ENCODE measurements at places on chromosomes 2 and 18. TPM values are rescaled to one million over a fixed set of nuclear protein-coding genes. Genes with fewer than 3 reads are reported as not detected.

DNA sequence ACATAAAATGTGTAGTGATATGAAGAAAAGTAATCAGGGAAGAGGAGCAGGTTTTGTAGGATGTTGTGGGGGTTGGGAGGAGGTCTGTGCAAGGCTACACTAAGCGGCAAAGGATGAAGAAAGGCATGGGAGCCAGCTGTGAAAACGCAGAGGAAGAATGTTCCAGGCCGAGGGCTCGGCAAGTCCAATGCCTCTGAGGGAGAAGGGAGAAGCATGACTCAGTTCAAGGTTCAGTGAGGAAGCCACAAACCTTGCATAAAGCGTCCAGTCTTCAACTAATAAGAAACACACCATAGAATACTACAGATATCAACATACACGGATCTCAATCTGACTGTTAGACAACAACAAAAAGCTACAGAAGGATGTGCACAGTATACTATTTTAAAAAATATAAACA is 16.2 kb downstream of the EPB41L3 start:
- no peak overlapping the region for H3K27ac ChIP-seq
- no peaks in the 10 kb centered on the region for H3K27me3 ChIP-seq
- no peaks in the 10 kb centered on the region for H3K4me1 ChIP-seq
- no peak overlapping the region for H3K4me3 ChIP-seq
- H3K36me3 ChIP-seq = no peaks in the 10 kb centered on the region

DNA sequence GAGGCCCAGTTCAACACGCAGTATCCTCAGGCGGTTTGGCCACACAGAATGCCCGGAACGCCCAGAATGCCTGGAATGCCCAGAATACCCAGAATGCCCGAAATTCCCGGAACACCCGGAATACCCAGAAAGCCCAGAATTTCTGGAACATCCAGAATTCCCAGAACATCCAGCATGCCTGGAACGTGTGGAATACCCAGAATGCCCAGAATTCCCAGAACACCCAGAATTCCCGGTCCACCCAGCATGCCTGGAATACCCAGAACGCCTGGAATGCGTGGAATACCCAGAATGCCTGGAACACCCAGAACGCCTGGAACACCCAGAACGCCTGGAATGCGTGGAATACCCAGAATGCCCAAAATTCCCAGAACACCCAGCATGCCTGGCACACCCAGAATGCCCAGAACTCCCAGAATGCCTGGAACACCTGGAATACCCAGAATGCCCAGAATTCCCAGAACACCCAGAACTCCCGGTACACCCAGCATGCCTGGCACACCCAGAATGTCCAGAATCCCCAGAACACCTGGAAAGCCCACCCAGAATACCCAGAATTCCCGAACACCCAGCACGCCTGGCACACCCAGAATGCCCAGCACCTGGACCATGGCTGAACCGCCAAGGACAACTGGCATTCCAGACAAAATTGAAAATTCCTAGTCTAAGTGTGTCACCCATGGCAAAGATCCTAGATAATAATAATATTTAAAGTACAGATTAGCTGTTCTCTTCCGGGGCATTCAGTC is 487.4 kb upstream of the SALL3 start:
- no peak for DNase-seq
- H3K27ac ChIP-seq = no peak overlapping the region
- H3K4me3 ChIP-seq = no peak overlapping the region
- no peaks in the 10 kb centered on the region for H3K36me3 ChIP-seq
- H3K4me1 ChIP-seq = no peaks in the 10 kb centered on the region

DNA sequence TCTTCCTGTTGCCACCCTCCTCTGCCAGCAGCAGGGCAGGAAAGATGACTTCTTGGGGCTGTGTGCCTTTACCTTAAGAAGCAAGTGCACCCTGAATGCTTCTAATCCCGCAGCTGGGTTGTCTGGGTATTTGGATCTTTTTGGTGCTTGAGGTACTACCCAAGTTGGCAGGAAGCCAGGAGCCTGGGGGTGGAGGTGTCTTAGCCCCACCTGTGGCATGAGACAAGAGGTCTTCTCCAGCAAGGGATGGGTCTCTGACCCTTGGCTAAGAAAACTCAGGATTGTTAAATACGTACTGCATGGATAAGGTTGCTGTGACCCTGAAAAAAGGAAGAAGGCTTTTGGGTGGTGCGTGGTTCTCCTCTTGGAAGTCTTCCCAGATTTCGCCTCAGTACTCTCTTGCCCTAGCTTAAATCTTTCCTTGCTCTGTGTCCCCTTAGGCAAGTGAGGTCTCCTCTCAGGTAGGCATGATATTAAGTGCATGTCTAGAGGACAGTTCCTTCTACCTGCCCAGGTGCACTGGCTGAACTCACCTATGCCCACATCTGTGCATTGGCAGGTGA is 4.3 kb downstream of the HPCAL1 start:
- no peaks in the 10 kb centered on the region for H3K27me3 ChIP-seq
- H3K27ac ChIP-seq = no peak overlapping the region
- DNase-seq = no peak
- no peaks in the 10 kb centered on the region for H3K36me3 ChIP-seq
- no peaks in the 10 kb centered on the region for H3K4me1 ChIP-seq

- DNase-seq = no peak
- H3K27me3 ChIP-seq = no peaks in the 10 kb centered on the region
- H3K4me1 ChIP-seq = no peaks in the 10 kb centered on the region
- no peak overlapping the region for H3K27ac ChIP-seq
Measured at GRCh38 chr2:158131483-158131912, 29.8 kb downstream of the UPP2 start.

Gene ABCB11
- 0.21 TPM for total RNA-seq

- no peaks in the 10 kb centered on the region for H3K36me3 ChIP-seq
- H3K4me1 ChIP-seq = no peaks in the 10 kb centered on the region
- no peaks in the 10 kb centered on the region for H3K27me3 ChIP-seq
- H3K4me3 ChIP-seq = no peak overlapping the region
- DNase-seq = no peak
- H3K27ac ChIP-seq = no peak overlapping the region
Measured at GRCh38 chr2:70041663-70042062, 45.6 kb upstream of the PCBP1 start.

Gene ADRA2B
- 34.0 TPM for total RNA-seq

GRCh38 chr2:174633623-174633930 is 36.0 kb upstream of the WIPF1 start:
- H3K4me1 ChIP-seq = peaks cover 45% of the 10 kb centered on the region
- no peak overlapping the region for H3K4me3 ChIP-seq

DNA sequence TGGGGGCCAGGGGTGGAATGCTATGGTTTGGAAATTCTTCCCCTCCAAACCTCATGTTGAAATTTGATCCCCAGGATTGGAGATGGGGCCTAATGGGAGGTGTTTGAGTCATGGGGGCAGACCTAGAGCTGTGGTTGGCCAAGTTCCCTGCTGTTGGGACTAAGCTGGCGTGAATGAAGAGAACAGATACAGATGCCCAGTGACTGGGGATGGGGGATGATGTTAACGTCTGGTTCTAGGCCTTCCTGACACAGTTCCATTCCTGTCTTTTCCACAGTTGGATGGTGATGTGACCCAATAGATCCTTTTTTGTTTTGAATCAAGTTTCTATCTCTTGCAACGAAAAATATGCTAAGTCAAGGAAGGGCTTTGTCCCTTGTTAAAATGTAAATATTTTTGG is 23.7 kb downstream of the KLHL23 start:
- H3K4me1 ChIP-seq = no peaks in the 10 kb centered on the region
- H3K27ac ChIP-seq = no peak overlapping the region
- H3K36me3 ChIP-seq = no peaks in the 10 kb centered on the region
- H3K27me3 ChIP-seq = no peaks in the 10 kb centered on the region
- no peak for DNase-seq
- no peak overlapping the region for H3K4me3 ChIP-seq

- no peak for DNase-seq
- no peaks in the 10 kb centered on the region for H3K36me3 ChIP-seq
- H3K27ac ChIP-seq = no peak overlapping the region
Measured at GRCh38 chr18:3015851-3016250, 2.9 kb upstream of the LPIN2 start.

DNA sequence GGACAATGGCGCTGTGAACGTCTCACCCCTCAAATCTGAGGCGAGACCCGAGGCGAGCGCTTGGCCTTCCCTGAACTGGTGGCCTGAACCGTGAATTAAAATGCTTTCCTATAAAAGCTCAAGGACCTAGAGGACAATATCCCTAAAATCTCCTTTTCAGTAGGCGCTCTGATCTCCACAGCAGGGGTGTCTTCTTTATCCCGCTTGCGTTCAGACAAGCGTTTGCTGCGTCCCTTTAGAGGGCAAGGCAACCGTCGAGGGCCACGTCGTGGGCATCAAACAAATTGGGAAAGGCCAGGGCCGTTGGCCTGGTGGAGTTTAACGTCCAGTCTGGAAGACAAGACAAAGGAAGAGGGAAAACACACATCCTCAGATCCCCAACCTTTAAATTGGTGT is 1.3 kb upstream of the RAX start:
- no peaks in the 10 kb centered on the region for H3K36me3 ChIP-seq
- no peaks in the 10 kb centered on the region for H3K27me3 ChIP-seq

GRCh38 chr2:178450524-178450773 is 526 bp downstream of the PRKRA start:
- no peaks in the 10 kb centered on the region for H3K27me3 ChIP-seq
- peaks cover 5% of the 10 kb centered on the region for H3K4me1 ChIP-seq
- peak overlapping the region; percentile 81 for H3K4me3 ChIP-seq
- peak overlapping the region; percentile 96 for H3K27ac ChIP-seq

Gene PSMA8
- total RNA-seq = not detected

DNA sequence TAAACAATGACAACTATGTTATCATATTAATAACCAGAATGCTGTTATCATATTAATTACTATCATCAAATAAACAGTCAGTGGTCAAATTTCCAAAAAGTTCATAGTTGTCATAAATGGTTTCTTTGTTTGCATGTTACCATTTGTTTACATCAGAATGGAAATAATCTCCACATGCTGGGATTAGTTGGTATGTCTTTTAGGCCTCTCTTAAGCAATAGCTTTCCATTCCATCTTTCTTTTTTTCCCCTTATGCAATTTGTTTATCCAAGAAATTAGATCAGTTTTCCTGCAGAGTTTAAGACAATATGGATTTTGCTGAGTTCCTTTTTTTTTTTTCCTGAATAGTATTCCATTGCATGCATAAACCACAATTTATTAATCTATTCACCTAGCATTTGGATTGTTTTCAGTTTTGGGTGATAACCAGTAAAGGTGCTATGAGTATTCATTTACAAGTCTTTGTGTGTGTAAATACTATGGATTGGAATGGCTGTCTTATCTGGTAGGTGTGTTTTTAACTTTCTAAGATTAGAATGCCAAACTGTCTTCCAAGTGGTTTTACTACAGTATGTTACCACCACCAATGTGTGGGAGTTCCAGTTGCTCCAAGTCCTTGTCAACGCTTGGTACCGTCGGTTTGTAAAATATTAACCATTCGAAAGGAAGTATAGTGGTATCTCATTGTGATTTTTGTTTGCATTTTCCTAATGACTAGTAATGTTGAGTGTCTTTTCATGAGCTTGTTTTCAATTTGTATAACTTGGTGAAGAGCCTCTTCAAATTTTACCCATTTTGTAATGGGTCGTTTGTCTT is 33.3 kb upstream of the TXNDC2 start:
- no peak overlapping the region for H3K27ac ChIP-seq
- H3K27me3 ChIP-seq = no peaks in the 10 kb centered on the region
- H3K4me3 ChIP-seq = no peak overlapping the region
- H3K4me1 ChIP-seq = peaks cover 6% of the 10 kb centered on the region
- H3K36me3 ChIP-seq = no peaks in the 10 kb centered on the region

DNA sequence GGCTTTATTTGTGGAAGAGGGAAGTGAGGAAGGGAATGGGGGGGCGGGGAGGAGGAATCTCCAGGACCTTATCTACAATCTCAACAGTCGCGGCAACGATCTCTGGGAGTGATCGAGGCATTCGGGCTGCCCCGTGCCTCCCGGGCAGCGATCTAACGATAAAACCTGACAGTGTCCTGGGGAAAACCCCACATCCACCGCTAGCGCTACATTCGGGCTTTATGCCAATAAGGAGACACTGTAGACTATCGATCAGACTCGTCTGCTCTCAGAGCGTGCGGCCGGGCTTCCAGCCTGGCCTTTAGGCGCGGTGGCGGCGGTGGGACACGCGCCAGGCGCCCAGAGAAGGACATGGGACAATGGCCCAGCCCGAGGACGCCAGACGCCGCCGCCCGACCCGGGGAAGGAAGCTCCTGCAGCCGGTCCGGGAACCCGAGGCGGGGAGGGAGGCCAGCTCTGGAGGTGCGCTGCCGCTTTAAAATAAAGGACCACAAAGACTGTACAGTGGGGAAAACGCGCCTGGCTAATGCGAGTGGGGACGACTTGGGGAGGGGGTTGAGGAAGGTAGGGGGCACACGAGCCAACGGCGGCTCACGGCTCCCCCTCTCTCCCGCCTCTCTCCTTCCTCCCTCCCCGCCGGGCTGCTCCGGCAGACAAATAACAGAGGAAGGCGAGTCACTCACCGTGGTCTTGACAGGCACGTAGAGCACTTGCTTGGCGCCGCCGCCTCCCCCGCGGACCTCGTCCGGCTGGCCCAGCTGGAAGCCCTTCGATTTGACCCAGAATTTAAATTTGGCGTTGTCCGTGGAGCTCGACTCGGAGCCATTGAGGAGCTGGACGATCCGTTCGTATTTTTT is 2.2 kb downstream of the NOL4 start:
- no peaks in the 10 kb centered on the region for H3K4me1 ChIP-seq
- H3K4me3 ChIP-seq = peak overlapping the region; percentile 10
- no peaks in the 10 kb centered on the region for H3K27me3 ChIP-seq

- H3K27me3 ChIP-seq = no peaks in the 10 kb centered on the region
- no peak for DNase-seq
- no peaks in the 10 kb centered on the region for H3K4me1 ChIP-seq
- no peak overlapping the region for H3K27ac ChIP-seq
- no peaks in the 10 kb centered on the region for H3K36me3 ChIP-seq
- H3K4me3 ChIP-seq = no peak overlapping the region
Measured at GRCh38 chr2:214019229-214019972, 391.5 kb upstream of the VWC2L start.

Gene UGT1A7
- not detected for total RNA-seq

Gene GYPC
- total RNA-seq = 79.5 TPM

Gene EMILIN1
- total RNA-seq = 180 TPM

DNA sequence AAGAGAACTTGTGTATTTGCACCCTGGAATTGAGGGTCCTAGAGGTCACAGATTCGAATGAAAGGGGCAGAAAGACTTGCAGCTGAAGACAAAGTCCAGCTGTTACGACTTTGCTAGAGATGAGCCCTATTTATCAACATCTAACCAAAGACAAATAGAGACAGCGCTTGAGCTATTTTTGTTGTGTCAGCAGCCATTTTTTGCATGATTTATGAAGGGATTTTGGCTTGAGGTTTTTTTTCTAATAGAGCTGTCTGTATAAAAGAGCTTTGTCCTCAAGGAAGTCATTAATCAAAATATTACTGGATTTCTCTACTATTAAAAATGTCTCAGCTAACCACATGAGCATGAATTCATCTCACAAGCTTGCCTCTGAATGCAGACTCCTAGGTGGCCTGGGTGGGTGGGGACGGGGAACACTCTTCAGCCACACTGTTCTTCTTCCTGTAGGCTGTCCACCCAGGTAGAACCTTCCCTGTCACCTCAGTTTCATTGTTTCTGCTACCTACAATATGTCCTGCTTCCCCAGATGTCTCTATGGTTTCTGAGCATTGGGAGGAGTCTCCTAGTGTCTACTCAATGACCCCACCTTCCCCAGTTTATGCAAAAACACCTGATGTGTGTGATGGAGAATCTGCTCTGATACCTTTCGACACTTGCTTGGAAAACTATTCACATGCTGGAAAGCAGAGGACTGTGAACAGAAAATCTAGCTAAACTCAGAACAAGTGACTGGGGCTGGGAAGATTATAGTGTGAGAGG is 7.2 kb upstream of the CD226 start:
- no peaks in the 10 kb centered on the region for H3K36me3 ChIP-seq
- no peaks in the 10 kb centered on the region for H3K4me1 ChIP-seq
- DNase-seq = no peak

- H3K36me3 ChIP-seq = no peaks in the 10 kb centered on the region
- H3K27me3 ChIP-seq = no peaks in the 10 kb centered on the region
Measured at GRCh38 chr2:39645826-39646225, 19.9 kb upstream of the TMEM178A start.
